Hematopoietic multipotent progenitor cell treated with erythropoietin and hydrocortisone succinate and interleukin-3 and kit ligand, for 15 days (in vitro differentiated cells): ENCODE measurements at places on chromosomes 5 and 9.

DNA sequence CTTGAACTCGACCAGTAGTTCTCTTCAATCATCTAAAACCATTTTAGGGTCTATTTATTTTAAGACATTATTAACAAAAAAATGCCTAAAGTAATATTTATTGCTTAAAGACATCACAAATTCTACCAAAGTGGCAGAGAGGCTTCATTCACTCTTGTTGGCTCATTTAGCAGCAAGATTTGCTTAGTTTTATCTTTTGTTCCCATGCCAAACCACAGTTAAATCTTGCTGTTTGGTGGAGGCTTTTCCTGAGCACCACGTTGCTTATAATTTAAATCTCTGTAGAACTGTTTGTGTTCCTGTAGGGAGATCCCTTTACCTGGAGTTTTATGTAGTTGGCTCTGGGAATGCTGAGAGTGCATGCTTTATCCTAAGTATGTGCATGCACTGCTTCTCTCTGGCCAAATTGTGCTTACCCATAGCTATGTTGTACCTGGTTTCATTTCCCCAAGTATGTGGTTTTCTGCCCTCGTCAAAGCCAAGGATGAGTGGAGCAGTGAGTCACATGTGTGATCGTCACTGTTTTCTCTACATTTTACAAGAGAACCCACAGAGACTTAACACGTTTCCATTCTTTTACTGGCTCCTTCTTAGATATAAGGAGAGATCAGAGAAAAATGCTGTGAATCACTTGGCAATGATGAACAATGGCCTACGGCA is 42.1 kb upstream of the MAST4 start:
- DNase-seq: no peak

DNA sequence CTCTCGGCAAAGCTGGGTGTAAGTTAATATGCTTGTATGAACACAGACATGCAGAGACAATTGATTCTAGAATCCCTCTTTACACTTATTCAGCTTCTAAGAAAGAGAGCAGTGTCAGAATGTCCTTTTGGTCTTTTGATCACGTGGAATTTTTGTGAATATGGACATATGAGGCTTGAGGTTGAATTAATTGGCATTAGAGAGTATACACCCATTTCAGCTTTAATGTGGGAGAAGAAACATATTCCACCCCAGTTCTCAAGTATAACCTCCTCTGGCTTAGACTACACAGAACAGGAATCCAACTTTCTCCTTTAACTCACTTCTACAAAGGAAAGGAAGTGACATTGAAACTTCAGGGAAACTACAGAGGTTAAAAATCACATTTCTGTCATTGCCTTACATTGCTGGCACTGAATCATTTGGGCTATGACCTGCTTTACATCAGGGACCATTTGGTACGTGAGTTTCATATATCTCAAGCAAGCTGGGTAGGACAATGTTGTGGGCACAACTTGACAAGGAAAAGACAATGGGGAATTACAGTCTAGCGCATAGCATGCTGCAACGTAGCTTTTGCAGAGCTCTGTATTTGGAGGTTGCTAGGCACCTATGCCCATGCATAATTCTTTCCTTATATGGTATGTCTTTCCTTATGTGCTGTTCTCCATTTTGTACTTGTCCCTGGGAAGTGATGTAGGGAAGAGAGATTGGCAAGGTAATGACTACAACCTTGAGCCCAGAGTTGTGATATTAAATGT is 19.5 kb downstream of the DAB2 start:
- DNase-seq: no peak

GRCh38 chr5:42015254-42015653 is 90.2 kb downstream of the FBXO4 start:
- no peak for DNase-seq

DNA sequence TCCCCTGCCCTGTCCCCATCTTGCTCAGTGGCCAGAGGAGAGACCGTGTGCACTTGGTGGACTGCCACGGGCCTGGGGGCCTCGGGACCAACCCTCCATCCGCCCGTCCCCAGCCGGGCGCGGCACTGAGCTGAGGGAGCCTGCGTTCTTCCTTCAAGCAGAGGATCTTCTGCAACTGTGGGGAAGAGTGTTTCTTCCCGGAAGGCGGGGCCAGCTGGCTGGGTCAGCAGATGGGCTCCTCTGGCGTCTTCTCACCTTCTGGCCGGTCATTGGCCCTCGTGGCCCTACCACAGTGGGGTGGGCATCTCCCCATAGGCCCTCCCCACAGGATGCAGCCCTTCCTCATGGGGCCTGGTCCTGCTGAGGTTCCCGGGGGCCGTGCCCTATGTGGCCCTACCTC is 17.4 kb downstream of the RXRA start:
- DNase-seq: no peak

- peak; percentile 87 for DNase-seq
Observed at GRCh38 chr9:128218518-128219389, 15.6 kb downstream of the DNM1 start.

DNA sequence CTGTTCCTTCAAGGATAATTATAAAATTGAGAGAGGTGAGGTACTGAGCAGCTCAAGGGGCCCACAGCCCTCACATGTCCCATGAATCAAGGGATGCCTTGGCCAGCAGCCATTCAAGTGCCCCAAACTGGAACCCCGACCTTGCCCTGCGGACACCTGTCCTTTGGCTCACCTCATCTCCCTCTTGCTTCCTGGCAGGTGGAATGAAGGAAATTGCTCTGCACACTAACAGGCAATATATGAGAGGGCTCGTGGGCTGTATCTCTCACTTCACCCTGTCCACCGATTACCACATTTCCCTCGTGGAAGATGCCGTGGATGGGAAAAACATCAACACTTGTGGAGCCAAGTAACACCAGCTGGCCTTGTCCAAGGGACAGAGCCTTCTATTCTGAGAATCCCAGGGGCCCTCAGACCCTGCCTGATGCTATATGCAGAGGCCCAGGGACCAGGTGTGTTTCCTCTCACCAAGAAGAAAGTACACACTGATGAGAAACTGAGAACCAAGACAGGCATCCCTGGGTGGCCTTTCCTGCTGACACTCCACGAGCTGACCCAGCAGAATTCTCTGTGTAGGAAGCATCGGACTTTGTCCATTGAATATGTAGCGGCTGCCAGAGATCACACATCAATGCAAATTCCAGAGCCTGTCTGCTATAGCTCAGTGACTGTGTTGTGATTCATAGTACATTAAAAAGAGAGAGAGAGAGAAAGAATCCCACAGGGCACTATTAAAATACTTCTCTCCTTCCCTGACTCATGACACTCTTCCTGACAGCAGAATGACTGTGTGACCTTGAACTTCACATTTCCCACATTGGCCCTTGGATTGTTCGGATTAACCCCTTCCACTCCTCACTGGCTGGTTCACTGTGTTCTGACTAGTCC is 92.6 kb downstream of the LIFR start:
- no peak for DNase-seq

GRCh38 chr5:57366744-57367143 is 115.9 kb downstream of the ACTBL2 start:
- DNase-seq: no peak

- DNase-seq: no peak
Observed at GRCh38 chr9:95481000-95481399, 35.8 kb downstream of the PTCH1 start.

GRCh38 chr9:111525056-111525977 is at the start of gene ZNF483:
ZNF483 (plus strand) TSS chr9:111525179; CDS start chr9:111527396, 2,217 bp downstream.
- DNase-seq: no peak

- DNase-seq: no peak
Observed at GRCh38 chr5:78879516-78879915, 105.6 kb downstream of the ARSB start.

GRCh38 chr9:110141227-110141793 is 66.6 kb downstream of the C9orf152 start:
- no peak for DNase-seq

DNA sequence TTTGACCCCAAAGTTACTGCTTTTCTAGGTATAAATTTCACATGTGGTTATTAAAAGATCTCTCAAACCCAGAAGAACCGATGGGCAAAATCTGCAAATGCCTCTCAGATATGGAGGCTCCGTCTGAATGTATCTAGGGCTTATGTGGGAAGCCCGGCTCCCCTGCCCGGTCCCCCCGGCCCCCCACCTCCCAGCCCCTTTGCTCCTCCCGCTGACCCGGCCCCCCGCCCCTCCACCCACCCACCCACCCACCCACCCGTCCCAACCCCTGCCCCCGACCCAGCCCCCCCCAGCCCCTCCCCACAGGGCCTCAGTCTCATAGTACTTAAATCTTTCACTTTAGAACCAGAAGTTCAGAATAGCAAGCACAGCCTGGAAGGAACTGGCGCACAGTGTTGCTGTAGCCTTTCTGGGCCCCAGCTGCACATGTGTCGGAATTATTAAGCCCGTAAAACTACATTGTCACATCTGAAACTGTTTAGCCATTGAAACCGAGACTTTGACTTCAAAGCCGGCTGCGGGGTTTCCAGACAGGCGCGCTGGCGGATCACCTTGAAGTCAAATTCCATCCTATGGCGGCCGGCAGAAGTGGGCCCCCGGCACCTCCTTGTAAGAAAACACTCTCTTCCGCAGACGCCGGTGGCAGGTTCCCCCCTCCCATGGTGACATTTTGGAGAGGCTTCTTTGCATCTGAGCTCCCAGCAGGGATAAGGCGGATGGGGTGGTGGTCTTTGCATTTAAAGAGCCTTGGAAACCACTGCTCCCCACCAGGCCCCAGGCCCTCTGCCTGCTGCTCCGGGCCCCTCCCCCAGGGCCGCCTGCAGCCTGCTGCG is 12.8 kb downstream of the NKD2 start:
- DNase-seq: no peak

GRCh38 chr5:107705402-107706014 is 34.8 kb upstream of the EFNA5 start:
- DNase-seq: no peak

DNA sequence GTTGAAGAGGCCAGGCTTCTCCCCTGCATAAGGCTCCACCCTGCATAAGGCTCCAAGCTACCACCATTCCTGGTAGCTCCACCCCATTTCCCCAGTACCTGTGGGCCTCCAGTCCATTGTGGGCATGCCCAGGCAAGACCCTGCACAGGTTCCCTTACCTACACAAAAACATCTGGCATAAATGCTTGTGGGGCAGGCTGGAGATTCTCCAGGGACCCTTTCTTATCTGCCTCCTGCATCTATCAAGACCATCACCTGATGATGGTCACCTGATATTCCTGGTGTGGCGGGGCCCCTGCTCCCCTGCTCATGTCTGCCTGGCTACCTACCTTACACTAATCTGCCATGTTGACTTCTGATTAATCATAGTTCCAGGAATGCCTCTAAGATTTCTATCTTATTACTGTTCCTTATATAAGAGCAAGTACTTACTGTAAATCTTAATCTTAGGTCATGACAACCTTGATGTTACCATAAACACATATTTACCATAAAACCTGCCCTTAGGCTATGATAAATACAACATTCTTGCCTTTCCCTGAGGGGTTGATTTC is 41.0 kb downstream of the FGD3 start:
- DNase-seq: no peak

GRCh38 chr5:175285261-175285660 is 158.7 kb downstream of the DRD1 start:
- no peak for DNase-seq

- DNase-seq: no peak
Observed at GRCh38 chr5:170195961-170196360, 36.8 kb upstream of the C5orf58 start.
